ENCODE measurements at places on chromosomes 13 and 19.

DNA sequence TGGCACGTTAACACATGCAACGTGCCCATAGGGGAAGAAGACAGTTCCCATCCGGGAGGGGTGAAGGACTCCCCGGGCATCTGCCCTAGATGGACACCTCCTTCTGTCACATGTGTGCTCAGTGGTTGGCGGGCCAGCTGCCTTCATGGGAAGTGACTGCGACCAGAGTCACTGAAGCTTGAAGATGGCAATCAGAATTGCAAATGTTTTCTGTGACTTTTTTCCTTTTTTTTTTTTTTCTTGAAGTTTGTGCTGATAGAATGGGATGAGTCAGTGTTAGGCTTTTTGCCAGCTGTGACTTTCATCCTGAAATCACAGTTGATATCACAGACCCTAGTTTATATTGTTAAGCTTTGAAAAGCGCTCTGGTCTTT lies 109.2 kb upstream of the MCF2L start:
- DNase-seq, result peak; percentile 63

DNA sequence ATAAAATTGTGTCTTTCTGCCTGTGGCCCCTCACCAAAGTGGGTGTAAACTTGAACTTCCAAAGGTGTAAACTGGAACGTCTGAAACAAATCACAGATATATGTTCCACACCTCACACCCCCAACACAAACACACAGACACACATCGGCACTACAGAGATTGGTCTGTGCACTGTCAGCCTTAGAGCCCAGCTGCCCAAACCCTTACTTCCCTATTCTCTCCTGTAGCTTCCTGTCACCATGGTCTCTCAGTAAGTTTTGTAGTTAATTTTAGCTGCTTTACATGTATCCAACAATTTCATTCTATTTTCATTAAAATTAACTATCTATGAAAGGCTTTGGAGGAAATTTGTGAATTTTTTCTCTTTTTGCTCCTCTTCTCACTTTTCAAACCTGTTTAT lies 5.4 kb downstream of the TM9SF2 start:
- DNase-seq, result no peak

GRCh38 chr19:2543463-2544442 lies 67.8 kb downstream of the GADD45B start:
- DNase-seq, result peak; percentile 91

- DNase-seq, result no peak
Observed at GRCh38 chr19:46546194-46546896, 50.7 kb upstream of the PNMA8B start.

Data from heart left ventricle (tissue), 16 donors.